ENCODE measurements at places on chromosomes 7 and 10.

DNA sequence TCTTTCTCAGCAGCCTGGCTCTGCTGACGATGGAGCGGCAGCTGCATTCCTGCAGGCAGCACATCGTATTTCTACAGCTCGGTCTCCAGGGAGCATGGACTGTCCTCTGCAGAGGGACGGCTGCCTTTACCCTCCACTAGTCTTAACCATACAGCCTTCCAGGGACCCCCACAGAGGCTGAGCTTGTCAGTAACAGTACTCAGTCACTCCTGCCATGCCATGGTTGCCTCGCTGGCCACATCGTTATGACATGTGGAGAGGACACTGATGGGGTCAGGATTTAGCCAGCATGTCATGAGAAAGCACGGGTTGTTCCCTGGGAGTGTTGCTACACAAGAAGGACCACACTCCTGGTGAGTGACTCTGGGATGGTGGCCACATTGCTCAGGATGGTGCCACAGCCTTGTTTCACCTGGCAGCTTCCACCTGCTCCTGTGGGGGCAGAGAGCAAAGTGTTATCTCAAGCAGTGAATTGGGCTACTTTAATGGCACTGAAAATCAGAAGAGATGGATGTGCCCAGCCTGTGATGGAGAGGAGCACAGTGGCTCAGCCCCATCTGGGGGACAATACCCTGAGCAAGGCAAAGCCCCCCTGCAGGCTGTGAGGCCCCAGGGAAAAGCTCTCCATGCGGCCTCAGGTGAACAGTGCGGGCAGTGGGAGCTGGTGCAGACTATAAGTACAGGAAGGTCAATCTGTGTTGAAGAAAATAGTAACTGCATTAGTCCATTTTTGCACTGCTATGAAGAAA, 443.9 kb downstream of the TCERG1L start:
- no peak for DNase-seq

DNA sequence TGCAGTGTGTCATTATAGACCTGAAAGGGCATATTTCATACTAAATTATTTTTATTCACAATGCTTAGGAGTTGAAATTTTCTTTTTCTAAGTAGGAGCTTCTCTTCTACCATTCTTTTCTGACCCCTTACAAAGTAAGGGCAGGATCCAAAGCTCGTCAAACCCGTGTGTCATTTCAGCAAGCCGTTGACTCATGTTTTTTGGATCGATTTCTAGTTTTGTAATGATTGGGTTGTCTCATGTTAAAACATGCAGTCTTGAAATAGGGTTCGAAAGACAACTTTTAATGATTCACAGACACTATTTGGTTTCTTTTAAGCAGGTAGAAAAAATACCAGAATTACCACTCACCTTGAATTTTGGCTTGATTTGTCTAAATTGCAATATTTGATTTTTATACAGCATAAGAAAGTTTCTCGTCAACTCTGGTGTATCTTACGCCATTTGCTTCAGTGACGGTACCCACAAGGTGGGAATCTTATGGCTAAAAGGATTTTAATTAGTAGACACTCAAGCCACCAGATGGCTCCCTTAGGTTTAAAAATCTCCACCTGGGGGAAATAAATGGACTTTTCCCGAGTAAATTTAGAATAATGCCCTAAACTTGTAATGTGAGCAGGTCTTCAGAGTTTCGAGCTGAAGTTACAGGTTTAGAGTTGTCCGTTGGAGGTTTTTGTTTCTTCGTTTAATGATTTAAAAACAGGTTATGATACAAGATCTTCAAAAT, 283.4 kb downstream of the CCDC3 start:
- no peak for DNase-seq

GRCh38 chr10:76082232-76082631, 650.8 kb downstream of the LRMDA start:
- DNase-seq = no peak

GRCh38 chr7:25574828-25575227, 346.5 kb upstream of the NPVF start:
- no peak for DNase-seq

DNA sequence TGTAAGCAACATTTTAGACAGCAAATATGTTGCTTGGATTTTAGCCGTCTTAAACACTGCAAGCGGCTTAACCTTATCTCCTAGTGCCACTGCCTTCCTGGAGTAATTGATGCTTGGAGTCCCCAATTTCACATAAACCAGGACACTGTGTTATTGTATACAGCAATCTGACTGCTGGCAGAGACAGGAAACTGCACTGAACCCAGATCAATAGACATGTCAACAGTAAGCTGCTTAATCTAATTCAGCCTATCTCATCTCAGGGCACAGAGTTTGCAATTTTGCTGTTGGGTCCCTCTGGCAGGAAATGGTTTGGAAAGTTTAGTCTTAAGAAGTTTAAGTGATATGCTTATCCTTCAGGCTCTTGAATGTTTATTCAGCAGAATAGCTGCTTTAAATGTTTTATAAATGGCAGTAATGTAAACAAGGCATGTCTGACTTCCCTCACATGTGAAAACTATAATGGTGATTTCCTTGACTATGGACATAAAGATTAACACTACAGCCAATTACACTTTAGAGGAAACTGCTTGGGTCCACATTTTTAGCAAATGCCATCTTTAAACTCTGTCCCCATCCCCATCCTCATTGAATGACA, 598.6 kb downstream of the PARD3 start:
- DNase-seq = no peak

DNA sequence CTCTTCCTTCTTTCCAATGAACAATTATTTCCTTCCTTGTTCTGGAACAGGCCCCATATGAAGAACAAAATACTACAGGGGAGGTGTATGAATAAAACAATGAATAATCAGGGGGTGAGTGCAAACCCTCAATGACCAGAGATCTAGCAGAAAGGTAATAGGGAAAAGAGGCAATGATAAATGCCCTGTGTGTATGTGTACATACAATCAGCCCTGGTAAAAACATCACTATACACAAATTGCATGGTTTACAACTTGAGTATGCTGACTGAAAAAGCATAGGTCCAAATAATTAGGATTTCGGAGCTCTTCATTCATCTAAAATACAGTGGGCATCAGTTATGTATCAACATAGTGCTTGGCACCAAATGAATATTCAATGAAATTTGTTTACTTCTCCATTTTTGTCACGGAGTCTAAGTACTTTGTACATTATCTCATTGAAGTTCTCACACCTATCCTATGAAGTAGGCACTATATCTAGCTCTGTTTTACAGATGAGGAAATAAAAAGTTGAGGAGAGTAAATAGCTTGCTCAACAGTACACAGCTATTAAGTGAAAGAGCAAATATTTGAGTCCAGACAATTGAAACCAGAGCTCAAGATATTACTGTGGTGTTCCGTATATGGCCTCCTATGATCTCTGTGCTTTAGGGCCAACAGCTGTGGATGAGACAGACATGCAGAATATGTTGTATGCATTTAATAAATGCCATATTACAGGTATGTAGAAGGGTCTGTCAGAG, 1065.4 kb downstream of the SORCS3 start:
- DNase-seq = no peak

- DNase-seq = no peak
These were observed 36.0 kb downstream of the PALD1 start for GRCh38 chr10:70514591-70514990.

DNA sequence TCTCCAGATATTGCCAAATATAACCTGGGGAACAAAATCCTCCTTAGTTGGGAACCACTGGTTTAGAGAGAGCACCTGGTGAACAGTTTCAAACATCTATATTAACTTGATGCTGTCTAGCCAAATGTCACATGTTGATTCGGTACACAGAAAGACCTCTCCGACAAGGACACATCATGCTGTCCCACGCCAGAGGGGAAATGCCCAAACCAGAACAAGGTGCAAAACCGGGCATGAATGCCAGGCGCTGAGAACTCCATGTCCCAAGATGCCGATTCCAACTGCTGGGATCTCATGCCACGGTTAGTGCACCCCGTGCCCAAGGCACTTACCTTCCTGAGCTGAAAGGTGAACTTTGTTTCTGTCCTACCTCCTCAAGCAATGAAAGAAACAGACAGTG, 100.8 kb downstream of the SFMBT2 start:
- no peak for DNase-seq
